ENCODE measurements at places on chromosomes 1 and 21. TPM values are rescaled to one million over a fixed set of nuclear protein-coding genes. Genes with fewer than 3 reads are reported as not detected.

Gene AK5
- 1.2 TPM for total RNA-seq

Gene OR2T6
- not detected for total RNA-seq

Gene PYHIN1
- total RNA-seq: 0.56 TPM

Gene CFHR2
- total RNA-seq: not detected

Gene NPPA
- 59,291 TPM for total RNA-seq

Gene SOAT1
- total RNA-seq: 18.8 TPM

Gene MED8
- 16.8 TPM for total RNA-seq

Gene C1orf94
- not detected for total RNA-seq

Gene SLFNL1
- 0.32 TPM for total RNA-seq

Gene ALDH4A1
- 35.5 TPM for total RNA-seq

Gene FOXD3
- 1.6 TPM for total RNA-seq

Gene PRKCZ
- total RNA-seq: 21.6 TPM

Gene SYT2
- total RNA-seq: not detected

Gene USH2A
- total RNA-seq: 3.5 TPM

Gene CAPZB
- total RNA-seq: 255 TPM

Gene AMY1C
- total RNA-seq: not detected

Gene S100A3
- total RNA-seq: 1.3 TPM

Gene CBS
- total RNA-seq: 13.3 TPM

DNA sequence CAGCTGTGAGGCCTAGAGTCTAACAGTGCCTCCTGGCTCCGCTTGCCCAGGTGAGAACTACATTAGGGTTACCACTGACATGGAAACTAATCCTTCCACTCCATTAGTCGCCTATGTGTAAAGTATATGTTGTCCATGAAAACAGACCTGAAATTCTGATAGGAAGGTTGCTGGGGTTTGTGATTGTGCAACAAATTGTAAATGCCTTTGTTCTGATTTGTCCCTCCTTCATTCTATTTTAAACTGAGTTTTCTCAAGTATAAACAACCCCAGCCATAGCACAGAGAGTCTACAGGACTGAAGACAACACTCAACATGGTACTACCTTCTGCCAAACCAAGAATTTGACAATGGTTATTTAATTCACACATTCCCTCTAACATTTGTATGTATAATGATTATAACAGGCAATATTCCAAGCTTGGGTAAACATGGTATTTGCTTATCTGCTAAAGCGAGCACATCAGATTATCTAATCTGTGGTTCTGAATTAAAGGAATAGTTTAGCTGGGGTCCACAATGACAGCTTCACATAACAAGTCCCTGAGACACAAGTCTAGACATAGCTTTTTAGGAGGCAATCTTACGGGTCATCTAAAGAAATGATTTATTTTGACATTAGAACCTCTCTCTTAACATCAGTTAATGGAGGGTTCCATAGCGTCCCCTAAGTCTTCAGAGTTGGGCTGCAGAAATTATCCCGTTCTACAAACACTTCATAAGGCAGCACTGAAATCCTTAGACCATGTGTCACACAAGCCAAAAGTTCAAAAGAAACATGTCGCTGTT lies 633.0 kb downstream of the SMYD3 start:
- no peak for DNase-seq

DNA sequence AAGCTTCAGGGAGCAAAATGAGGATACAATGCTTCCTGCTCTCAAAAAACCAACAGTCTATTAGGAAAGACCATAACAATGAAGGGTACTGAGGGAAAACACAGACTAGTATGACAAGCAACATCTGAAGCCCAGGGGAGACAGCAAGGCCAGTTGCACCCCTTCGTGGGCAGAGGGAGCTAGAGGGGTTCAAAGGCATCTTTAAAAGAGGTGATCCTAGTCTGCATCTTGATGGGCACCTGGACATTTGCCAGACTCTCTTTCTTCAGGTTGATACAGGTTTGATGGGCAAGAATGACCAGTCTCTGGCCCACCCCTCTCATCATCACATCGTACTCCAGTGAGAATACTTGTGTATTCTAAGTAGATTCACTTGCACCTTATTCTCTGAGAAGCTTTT lies 177.7 kb downstream of the VAV3 start:
- no peak for DNase-seq

DNA sequence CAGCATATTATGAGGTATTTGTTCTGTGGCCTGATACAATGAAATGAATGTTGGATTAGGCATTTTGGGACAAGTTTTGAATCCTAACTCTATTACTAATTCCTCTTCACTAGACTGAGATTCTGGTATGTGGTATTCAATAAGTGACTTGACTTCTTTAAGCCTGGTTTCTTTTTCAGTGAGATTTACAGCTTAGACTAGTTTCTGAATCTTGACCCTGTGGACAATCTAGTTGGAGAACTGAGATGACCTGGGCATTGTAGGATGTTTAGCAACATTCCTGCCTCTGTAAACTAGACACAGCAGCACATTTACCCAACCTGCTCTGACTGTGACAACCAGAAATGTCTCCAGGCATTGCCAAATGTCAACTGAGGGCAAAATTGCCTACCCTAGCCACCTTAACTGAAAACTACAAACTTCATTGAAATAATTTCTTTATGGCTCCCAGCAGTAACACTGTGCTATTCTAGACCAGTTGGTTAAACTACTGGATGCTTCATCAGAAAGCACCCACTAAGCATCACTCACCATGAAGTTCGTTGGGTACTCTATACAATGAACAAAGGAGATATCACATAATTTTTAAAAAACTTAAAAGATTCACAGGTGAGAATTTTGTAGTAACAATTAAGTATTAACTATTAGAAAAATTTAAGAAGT lies 16.8 kb downstream of the PTPRC start:
- no peak for DNase-seq

GRCh38 chr1:97837161-97837560 lies 83.7 kb downstream of the DPYD start:
- no peak for DNase-seq

GRCh38 chr1:171142416-171143385 lies 42.4 kb upstream of the FMO2 start:
- DNase-seq: no peak

DNA sequence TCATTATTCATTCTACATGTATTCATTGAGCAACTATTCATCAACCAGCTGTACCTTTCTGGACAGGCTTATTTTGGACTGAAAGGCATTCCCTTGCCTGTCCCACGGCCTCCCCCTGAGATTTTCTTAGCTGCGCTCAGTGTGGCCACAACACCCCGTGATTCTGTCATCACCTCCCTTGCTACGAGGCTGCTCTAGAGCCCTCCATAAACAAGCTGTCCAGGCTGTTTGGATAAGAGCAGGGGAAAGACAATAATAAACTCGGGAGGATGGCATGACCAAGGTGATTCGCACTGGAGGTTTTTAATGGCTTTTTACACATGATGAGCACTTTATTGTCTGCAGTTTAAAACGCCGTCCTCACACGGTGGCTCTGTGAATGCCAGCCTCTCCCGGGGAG lies 139.7 kb downstream of the ROR1 start:
- DNase-seq: peak; percentile 24

- no peak for DNase-seq
Measured at GRCh38 chr1:89363196-89363595, 663 bp upstream of the GBP6 start.

DNA sequence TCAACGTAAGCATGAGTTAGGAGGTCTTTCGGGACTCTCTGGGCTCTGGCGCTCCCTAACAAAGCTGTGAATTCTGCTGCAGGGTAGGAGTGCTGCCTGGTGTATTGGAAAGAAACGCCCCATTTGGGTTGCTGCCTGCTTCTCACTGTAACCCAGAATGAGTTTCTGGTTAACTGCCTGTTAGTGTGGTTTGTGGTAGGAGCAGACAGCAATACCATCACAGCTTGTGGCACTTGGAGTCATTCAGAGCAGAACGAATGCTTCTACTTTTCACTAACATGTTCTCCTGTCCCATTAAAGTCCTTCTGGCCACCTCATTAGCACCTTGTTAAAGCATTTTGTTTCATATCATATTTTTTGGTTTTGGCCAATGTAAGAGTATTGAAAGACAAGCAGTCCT lies 18.1 kb downstream of the MAP3K7CL start:
- DNase-seq: peak; percentile 22

- DNase-seq: no peak
Measured at GRCh38 chr1:5225707-5226704, 571.6 kb downstream of the AJAP1 start.

DNA sequence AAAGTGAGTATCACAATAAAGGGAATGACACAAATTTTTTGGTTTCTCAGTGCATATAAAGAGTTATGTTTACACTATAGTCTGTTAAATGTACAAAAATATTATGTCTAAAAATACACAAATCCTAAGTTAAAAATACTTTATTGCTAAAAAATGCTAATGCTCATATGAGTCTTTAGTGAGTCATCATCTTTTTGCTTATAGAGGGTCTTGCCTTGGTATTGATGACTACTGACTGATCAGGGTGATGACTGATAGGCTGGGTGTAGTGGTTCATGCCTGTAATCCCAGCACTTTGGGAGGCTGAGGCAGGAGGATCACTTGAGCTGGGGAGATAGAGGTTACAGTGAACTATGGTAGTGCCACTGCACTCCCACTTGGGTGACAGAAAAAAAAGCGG lies 12.9 kb upstream of the NUF2 start:
- DNase-seq: no peak

- DNase-seq: no peak
Measured at GRCh38 chr1:4965346-4966075, 311.1 kb downstream of the AJAP1 start.

- DNase-seq: peak; percentile 76
Measured at GRCh38 chr1:54153535-54154439, 987 bp upstream of the CDCP2 start.

DNA sequence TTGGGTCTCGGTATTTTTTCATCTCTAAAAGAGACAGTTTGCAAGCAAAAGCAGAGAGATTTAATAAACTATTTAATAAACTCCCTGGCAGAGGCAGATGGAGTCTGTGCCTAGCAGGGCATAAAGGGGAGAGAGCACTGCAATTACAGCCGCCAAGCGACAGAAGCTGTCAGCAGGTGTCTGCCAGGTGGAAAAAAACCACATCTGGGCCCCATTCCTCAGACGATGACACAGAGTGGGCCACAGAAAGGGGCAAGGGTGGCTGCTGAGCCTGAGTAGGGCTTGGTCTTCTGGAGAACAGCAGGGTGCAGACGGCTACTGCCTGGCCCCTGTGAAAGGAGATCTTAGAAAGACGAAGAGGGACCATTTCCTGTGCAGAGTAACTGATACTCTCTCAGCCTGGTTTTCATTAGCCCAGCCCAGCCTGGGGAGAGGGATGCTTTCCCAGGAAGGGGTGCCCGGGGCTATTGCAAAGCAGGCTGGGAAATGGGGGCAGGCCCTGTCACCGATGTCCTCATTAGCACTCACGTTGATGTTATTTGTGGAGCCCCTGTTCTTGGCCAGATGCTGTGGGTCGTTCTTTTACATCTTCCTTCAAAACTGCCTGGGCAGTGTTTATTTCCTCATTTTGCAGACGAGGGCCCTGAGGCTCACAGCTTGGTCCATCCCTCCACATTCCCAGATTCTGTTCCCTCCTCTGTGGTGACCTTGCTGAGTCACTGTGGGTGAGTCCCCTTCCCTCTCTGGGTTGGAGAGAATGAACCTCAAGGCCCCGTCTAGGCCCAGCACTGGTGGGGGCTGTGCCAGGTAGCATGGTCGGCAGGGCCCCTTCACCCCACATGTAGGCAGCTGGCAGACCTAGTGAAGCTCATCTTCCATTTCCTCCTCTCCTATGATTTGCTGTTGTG lies 472.7 kb downstream of the PTPRU start:
- DNase-seq: no peak

DNA sequence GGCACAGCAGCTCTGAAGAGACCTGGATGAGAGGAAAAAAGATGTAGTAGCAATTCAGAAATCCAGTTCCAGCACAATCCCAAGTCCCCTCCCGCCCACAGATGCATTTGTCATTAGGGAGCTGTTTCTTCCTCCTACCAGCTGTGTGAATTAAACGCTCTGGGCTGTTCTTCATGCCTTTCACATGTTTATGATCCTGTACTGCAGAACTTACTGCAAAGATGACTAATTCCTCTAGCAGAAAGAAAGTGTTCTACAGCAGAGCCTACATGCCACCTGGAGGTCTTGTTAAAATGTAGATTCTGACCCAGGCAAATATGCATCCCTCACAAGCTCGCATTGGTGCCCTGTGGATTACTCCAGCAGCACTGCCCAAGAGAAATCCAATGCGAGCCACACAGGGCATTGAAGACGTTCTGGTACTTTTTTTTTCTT lies 6.5 kb downstream of the ENO1 start:
- DNase-seq: no peak

DNA sequence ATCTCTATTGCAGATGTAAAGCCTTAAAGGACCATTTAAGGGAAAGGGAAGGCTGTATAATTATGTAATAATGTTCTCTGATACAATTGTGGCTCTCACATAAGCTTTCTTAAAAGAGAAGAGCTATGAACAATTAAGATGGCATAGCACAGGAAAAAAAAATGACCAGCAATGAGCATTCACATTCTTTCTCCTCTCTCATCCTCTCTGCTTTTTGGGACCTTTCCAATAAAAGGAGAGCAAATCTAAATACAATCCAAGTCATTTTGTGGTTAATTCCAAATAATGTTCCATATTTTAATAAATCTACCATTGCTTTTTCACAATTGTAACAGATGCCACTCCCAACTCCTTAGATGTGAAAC lies 23.5 kb downstream of the SMYD3 start:
- no peak for DNase-seq

- DNase-seq: no peak
Measured at GRCh38 chr1:43464681-43465504, 11.2 kb upstream of the HYI start.

- no peak for DNase-seq
Measured at GRCh38 chr1:23591460-23592208, 32.3 kb upstream of the ID3 start.

- no peak for DNase-seq
Measured at GRCh38 chr1:232459826-232460225, 170.1 kb downstream of the SIPA1L2 start.

DNA sequence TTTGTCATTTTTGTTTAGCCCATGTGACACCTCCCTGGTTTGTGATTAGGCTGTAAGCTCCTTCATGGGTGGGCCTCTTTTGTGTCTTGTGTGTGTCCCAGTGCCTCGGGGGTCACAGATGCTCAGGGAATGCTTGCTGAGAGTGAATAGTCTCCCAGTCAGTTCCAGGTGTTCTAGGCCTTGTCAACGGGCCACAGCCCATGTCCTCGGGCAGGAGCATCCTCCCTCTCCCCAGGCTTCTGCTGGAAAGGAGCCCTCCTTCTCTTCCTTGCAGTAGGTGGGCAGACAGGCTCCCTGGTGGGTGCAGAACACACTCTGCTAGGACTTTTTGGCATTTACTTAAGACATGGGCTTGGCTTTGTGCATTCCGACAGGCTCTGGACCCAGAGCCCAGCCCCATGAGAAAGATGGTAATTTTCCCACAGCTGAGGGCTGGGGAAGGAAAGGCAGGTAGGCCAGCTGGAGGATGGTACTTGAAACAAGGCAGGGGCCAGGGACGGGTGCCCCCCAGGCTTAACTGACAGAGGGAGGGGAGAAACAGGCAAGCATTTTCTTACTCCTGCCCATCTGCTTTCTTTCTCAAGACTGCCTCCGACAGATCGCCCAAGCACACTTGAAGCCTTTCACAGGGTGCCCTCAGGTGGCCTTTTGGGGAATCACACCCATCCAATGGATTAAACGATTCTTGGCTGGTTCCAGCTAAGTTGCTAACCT lies 7.1 kb upstream of the CPLANE2 start:
- peak; percentile 75 for DNase-seq

All from right cardiac atrium (tissue), 5 donors.